NT2/D1 (cell line): ENCODE measurements at places on chromosomes 6 and 20.

GRCh38 chr6:140372064-140372463 is 997.6 kb upstream of the CITED2 start:
- no peak for DNase-seq

- DNase-seq: no peak
Observed at GRCh38 chr20:20658871-20659431, 53.5 kb downstream of the RALGAPA2 start.

DNA sequence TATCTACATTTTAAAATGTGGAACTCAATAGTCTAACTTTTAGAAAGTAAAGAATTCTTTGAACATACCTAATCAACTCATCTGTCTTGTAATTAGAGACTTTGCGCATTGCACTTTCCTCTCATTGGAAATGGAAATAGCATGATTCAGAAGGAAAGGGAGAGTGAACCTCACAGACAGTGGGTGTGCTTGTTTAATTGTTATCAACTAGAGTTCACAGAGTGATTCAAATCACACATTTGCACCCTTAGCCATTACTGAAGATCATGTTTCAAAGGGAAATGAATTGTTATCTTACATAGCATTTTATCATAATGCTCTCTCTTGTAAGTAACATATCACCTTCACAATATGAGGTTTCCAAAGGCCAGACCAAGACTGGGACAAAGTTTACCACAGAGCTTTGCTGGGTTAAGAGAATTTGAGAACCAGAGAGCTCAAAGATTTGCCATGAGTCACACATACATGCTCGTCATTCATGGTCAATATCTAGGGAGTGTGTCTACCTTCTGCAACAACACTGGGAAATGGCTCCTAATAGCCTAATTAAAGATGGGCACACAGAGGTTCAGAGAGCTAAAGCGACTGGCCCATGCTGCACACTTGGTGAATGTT is 21.5 kb downstream of the GSTA3 start:
- no peak for DNase-seq

DNA sequence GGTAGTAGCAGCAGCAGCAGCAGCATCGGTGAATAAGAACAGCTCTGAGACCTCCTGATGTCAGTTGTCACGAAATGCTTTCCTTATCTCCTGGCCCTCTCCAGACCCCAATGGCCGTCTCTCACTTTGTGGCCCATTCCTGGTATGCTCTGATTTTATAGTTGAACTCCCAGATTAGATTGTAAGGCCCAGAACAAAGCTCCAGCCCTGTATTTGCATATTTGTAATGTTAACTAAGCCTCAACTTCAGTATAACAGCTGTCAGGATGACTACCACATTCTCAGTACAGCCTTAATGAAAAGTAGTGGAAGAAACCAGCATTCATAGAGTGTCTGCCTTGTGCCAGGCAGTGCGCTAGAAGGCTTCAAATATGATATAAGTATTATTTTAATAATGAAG is 180.9 kb downstream of the SASH1 start:
- no peak for DNase-seq

DNA sequence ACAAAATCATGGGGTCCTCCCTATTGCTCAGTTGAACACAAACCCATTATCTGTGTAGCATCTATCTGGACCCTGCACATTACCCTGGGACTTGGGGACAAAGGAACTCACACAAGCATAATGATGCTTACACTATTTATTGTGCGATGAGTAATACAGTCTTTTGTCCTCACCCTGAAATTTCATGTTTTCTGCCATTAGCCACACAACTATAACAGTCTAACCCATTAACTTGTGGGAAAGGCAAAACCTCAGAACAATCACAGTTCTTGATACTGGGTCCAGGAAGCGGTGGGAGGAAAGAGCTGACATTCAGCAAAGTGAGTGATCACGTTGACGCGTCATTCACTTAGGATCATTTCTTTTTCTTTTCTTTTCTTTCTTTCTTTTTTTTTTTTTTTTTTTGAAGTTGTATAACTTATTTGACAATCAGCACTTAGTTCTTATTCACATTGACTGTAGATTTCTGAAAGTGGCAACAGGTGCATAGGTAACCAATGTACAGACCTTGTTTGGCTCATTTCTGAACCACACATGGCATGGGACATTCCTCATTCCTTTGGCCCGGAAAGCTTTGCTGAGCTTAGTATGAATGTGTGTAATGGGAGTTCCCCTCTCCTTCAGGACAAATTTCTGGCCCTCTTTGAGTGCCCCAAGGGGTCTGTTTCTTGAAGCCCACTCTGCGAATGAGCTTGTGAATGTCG is 94.8 kb upstream of the CNKSR3 start:
- no peak for DNase-seq

DNA sequence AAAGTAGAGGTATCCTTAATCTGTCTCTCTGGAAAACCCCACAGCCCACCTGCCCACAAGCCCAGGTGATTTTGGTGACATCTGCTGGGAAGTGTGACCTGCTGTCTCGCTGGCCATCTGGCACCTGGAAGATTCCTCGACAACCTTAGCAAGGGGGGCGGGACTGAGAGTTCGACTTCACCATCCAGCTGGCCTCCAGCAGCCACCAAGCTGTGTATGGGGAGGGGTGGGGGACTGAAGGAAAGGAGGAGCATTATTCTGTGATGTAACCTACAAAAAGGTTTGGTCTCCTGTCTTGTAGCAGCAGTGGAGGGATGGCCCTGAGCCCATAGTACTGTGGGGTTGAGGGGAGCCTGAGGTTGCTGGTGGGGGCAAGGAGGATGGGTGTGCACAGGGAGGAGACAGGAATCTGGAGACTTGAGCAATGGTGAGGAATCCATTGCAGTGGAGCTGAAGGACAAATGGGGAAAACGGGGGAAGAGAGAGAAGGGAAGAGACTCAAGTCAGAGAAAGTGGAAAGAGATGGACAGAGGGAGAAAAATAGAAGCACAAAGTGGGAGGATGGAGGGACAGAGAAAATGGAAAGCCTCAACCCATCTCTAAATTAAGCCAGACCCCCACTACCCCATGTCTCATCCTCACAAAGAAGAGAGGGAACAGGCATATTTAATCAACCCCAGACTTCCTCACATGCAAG is 4.0 kb downstream of the LY6G6F start:
- DNase-seq: no peak

DNA sequence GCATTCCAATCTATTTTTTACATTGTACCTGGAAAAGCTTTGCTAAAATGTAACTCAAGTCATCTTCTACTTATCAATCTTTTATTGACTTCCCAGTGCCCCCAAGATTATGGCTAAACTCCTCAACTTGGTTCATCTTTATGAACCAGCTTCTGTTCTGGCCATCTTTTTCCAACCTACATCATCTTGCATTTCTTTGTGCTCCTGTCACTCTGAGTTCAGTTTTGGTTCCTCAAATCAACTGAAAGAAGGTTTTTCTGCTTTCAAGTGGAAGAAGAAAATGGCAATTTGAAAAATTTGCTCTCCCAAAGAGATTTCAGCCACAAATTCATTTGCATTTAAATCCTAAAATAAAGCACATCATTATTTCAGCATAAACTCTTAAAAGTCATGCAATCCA is 41.8 kb downstream of the GPX5 start:
- DNase-seq: no peak

GRCh38 chr6:84853901-84854300 is 89.5 kb upstream of the TBX18 start:
- DNase-seq: no peak

DNA sequence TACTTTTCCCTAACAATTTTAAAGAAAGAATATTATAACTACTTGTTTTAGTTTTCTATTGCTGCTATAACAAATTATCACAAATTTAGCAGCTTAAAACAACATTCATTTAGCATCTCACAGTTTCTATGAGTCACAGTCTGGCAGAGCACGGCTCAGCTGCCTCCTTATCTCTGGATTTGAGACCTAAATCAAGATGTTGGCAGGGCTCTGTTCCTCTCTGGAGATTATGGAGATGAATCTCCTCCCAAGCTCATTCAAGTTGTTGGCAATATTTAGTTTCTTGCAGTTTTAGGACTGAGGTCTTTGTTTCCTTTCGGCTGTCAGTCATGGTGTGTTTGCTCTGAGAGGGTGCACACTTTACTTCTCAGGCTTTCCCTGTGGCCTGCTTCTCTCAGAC is 1065.8 kb upstream of the EYS start:
- DNase-seq: no peak

DNA sequence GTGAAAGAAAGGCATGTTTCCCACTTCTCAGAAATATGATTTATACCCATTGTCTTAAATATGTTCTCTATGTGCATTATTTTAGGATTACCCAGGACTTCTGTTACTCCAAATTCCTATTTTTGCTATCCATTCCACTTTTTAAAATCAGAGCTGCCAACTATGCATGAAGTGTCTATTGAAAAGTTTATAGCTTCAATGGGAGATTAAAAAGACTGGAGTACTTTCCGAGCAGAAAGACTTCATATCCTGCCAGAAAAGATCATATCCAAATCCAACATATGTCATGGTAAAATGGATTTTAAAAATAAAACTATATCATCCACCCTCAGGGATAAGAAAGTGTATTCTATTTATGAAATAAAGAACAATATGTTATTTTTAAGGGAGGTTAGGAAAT is 212.7 kb downstream of the COL12A1 start:
- no peak for DNase-seq
